ENCODE measurements at places on chromosomes 13 and 19.

- DNase-seq, result no peak
Measured at GRCh38 chr19:3161453-3161852, 17.1 kb upstream of the S1PR4 start.

- DNase-seq, result no peak
Measured at GRCh38 chr13:98201189-98201588, 24.1 kb upstream of the RNF113B start.

DNA sequence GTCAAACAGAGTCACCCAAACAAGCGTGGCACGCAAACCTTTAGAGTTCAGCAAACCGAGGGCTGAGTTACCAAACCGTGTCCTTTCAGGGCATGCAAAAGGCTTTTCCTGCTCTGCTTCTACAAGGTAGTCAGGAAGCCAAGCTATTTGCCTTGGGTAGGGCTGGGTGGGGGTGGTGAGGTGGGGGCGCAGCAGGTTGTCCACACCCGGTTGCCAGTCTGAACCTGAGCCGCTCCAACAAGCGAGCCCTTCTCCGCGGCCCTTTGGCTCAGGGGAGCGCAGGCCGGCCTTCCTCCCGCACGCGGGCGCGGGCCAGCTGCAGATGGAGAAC lies 347 bp upstream of the CLDN10 start:
- no peak for DNase-seq

GRCh38 chr19:38388349-38389100 lies at the start of gene SPRED3:
SPRED3 (plus strand) TSS chr19:38388697; CDS start chr19:38390303, 1,606 bp downstream.
- DNase-seq, result no peak

GRCh38 chr19:53086949-53087348 lies 16.3 kb downstream of the ZNF160 start:
- DNase-seq, result no peak

Data from activated CD4-positive, alpha-beta T cell treated with anti-CD3 and anti-CD28 coated beads, Interleukin-2, amount 10 ng/mL, durations not matched to agents 24 days and 14 days (primary cell).